AG10803 (cell line): ENCODE measurements at places on chromosomes 6 and 20.

GRCh38 chr6:43767553-43768505, 2.2 kb upstream of the VEGFA start:
- DNase-seq = no peak

GRCh38 chr6:140134224-140134623, 759.8 kb upstream of the CITED2 start:
- DNase-seq = peak; percentile 73

DNA sequence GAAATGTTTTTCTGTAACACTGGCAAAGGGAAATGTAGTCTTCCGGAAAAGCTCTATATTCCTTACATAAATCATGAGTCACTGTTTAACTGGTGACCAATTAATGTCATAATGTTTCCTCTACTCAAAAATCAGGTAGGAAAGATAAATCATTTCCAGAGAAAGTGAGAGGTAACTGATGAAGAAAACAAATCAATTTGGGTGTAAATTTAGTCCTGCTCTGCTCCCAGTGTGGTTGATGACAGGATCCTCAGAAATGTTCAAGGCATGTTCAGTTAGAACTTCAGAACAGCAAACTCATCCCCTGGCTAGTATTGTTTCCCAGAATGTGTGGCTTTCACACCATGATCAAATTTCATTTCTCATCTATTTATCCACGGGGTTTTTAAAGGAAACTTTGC, 38.8 kb upstream of the SPACA1 start:
- DNase-seq = peak; percentile 7

GRCh38 chr6:45044510-45045252, 283.4 kb upstream of the RUNX2 start:
- no peak for DNase-seq

GRCh38 chr20:46903256-46903655, 8.6 kb downstream of the EYA2 start:
- DNase-seq = no peak

GRCh38 chr20:39627765-39628164, 665.6 kb downstream of the DHX35 start:
- no peak for DNase-seq
